ENCODE measurements at places on chromosomes 3 and 15.

GRCh38 chr3:30793740-30794139 lies 100.7 kb downstream of the GADL1 start:
- DNase-seq, result no peak

GRCh38 chr15:42385206-42385979 lies 26.1 kb downstream of the CAPN3 start:
- DNase-seq, result no peak

GRCh38 chr3:77329116-77329515 lies 289.2 kb downstream of the ROBO2 start:
- DNase-seq, result no peak

- no peak for DNase-seq
Observed at GRCh38 chr3:98512576-98512975, 10.1 kb downstream of the CLDND1 start.
